NCI-H2171 (cell line): ENCODE measurements at places on chromosomes 1 and 21.
A peak's percentile ranks its signal among the peaks of the same experiment; 100 is the strongest.

- DNase-seq: no peak
These were observed 29.1 kb upstream of the IVNS1ABP start for GRCh38 chr1:185345913-185346720.

GRCh38 chr1:149979972-149980540 lies 30.5 kb downstream of the OTUD7B start:
- no peak for DNase-seq

- DNase-seq: no peak
These were observed 32.2 kb upstream of the TNFSF18 start for GRCh38 chr1:173082913-173083312.

- DNase-seq: no peak
These were observed 22.0 kb upstream of the FHAD1 start for GRCh38 chr1:15224974-15225373.

GRCh38 chr1:28675924-28676257 lies 7.3 kb downstream of the GMEB1 start:
- DNase-seq: no peak

- no peak for DNase-seq
These were observed at the start of the genes LEPR and LEPROT for GRCh38 chr1:65420590-65421350. LEPR (plus strand) TSS chr1:65420668; CDS start chr1:65565566, 144,898 bp downstream. LEPROT (plus strand) TSS chr1:65420668; CDS start chr1:65420725, 57 bp downstream.

- DNase-seq: no peak
These were observed 16.5 kb downstream of the VSIG8 start for GRCh38 chr1:159845751-159846629.

DNA sequence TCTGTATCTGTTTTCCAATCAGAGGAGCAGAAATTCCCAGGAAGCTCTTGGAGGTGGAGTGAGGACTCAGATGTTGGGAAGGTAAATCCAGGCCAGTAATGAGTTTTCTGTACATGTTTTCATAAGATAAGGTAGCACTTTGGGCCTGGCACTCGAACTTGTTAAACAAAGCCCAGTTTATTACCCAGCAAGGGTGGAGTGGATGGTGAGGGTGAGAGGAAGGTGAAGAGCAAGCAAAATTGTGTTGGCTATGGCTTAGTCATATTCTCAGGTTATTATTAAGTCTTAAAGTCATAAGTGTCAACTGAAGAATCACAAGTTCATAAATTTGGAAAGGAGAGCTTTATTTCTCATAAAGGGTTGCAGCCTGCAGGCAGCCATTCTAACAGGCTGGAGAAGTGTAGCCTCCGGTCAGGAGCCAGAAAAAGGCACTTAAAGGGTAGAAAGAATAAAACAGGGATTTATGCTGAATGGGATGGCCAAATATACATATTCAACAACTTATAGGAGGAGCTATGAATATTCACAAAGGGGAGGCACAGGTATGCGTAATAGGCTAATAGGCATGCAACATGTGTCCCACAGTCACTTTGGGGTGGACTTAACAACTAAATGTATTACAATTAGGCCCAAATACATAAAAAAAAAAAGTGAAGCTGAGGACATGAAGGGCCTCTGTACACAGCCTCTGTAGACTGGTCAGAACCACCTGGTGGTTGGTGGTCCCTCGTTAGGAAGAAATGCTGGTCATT lies 523.9 kb downstream of the LMO4 start:
- no peak for DNase-seq

GRCh38 chr1:39905172-39905571 lies 3.5 kb upstream of the MYCL start:
- no peak for DNase-seq

DNA sequence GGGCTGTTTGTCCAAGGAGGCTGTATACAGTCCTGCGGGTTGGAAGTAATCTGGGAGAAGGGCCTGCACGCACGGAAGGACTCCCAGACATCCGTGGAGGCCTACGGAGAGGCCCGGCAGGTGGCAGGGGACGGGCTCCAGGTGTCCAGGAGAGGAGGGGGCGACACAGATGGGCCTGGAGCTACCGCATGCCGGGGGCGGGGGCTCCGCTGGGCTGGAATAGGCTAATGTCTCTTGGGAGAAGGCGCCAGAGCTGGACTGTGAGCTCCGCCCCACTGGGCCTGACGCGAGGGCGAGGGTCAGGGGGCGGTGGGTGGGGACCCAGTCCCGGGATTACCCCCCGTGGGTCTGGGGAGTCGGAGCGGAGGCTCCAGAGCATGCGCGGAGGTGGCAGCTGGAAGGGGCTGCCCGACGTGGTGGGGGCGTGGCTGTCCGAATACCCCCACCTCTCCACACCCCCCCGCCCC lies 659 bp downstream of the AGO1 start:
- DNase-seq: peak; percentile 62

DNA sequence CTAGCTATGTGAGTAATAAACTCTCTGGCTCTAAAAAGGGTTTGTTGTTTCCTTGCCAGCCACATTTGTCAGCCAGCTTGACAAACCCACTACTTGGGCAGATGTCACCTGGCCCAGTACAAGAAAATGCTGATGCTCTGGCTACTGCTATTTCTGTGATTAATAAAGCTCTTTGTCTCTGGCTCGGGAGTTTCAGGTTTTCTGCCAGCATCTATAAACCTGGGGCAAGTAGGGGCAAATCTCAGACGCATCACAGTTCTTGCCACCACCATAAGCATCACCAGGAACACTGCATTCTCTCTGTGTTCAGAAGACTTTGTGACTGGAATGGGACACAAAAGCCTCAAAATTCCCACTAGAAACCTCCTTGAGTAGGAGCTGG lies 2.5 kb downstream of the ITLN2 start:
- no peak for DNase-seq

DNA sequence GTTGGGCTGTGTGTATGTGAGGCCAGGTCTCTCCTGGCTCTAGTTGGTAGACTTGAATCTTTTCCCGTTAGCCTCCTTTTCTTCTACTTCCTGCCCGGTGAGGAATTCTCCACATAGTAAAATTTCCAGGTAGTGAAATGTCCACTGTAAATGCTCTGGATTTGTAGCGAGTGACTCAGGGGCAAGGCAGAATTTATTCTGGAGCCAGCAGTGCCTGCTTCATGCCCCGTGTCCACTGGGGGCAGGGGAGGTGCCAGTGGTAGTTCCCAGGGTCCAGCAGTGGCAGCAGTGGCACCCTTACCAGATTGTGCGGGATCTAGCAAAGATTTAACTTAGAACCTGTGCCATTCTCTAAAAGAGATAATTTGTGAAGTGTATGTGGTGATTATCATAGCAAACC lies 74.5 kb upstream of the USP24 start:
- DNase-seq: no peak

DNA sequence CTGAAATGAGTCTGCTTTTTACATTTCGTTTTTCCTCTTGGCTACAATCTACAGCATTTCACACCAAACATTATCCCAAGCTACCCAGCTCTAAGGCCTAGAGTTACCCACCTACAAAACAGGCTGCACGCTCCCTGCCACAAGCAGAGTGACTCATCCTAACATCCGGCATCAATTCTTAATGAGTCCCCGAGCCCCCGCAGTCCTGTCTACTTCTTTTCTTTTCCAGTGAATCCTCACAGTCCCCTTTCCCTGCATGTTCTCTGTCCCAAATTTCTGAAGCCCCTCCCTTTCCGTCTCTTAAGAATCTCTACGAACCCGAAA lies 650 bp downstream of the PCNX2 start:
- DNase-seq: peak; percentile 23

DNA sequence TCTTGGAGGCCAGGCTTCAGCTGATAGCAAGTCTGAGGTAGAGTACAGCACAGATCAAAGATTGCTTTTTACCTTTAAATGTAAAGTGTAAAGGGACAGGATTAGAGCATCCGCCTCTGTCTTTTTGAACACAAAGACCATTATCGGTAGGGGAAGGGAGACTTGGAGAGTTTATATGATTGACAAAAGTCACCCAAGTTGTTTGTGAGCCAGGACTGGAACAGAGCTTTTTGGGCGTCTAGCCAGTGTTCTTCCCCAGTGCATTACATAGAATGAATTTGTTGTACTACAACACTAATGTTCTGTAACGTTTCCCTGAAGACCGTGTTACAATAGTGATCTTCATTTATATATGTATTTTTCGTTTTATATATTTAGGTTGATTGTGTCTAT lies 9.3 kb upstream of the PIGC start:
- no peak for DNase-seq

DNA sequence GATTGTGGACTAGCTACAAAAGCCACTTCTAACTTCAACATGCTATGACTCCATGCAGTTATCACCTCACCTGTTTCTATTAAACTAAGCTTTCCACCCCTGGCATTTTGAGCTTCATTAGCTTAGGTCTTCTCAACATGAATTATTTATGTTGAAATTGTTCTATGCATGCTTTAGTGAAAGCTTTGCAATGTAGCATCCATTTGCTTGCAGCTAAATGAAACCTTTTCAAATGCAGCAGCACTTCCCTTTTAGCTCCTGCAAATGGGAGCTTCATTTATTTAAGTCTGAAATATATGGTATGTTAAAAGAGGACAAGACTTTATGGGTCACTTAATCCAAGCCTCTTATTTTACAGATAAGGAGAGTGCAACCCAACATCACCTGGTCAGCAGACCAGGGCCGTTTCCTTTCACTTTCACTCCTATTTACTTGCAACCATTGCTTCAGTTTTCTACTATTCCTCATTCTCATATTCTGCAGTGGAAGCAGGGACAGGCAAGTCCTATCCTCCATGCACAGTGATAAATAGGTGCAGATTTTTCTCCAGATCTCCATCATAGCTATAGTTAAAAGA lies 56.4 kb upstream of the SAMSN1 start:
- DNase-seq: no peak
